Bone marrow (tissue), 2 donors: ENCODE measurements at places on chromosomes 3 and 15.

DNA sequence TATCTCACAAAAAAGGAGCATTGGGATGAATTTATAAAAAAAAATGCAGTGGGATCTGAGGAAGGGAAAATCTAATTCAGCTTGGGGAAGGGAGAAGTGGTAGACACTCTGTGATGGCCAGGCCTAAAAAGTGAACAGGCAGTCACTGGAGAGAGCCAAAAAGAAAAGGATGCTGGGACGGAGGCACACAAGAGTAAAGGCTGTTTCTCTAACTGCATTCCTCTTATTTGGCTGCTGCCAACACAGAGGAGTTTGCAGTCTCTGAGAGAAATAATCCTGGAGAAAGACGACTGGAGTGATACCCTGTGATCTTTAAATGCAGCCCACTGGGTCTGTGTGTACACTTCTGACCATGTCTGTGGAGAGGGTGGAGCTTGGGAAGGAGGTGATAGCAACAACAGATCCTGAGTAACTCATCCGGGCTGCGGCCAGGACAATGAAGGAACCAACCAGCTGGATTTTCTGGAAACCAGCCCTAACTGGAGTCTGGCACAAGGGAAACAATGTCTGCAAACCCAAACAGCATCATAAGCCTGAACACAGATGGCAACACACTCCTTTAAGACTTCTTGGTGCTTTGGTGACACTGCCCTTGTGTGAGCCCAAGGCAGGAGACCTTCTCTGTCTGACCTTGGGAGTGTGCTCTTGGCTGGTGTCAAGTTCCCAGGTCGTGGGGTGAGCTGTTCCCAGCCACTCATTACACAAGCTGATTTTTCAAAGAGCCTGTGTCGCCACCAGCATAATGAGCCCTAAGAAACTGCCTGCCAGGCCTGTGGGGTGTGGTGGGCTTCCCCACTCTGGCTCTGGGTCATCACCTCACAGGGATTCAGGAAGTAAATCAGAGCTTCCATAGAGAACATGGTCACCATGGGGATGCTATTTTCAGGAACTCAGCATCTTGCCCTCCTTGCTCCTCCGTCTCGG is 8.0 kb downstream of the FYCO1 start:
- DNase-seq = no peak

- DNase-seq = no peak
Observed at GRCh38 chr15:60540002-60540651, 61.2 kb upstream of the ICE2 start.

- no peak for DNase-seq
Observed at GRCh38 chr3:50415816-50416215, 56.5 kb upstream of the TMEM115 start.

- DNase-seq = no peak
Observed at GRCh38 chr3:42489937-42490227, 12.6 kb upstream of the VIPR1 start.

- DNase-seq = no peak
Observed at GRCh38 chr3:29242296-29242695, 38.6 kb upstream of the RBMS3 start.

DNA sequence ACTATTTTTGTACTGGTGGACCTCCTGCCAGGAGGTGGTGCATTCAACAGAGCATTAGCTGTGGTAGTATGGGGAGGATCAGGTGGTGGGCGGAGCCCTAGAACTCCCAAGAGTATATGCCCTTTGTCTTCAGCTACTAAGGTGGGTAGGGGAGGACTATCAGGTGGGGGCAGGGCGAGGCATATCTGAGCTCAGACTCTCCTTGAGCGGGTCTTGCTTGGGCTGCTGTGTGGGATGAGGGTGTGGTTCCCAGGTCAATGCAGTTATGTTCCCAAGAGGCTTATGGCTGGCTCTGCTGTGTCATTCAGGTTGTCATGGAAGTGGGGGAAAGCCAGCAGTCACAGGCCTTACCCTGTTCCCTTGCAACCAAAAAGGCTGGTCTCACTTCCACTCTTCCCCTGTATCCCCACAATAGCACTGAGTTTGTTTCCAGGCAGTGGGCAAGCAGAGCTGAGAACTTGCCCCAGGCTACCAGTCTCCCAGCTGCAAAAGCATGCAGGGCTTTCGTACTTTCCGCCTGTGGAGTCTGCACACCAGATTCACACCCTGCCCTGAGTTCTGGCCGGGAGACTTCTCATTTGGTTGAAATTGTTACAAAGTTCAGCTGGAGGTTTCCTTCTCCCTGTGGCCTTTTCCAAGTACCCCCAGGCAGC is 93.7 kb upstream of the DPPA4 start:
- no peak for DNase-seq

- no peak for DNase-seq
Observed at GRCh38 chr15:59779110-59779509, 90.0 kb upstream of the BNIP2 start.

- DNase-seq = no peak
Observed at GRCh38 chr3:73203101-73203500, 141.6 kb downstream of the EBLN2 start.
